Stimulated activated CD8-positive, alpha-beta memory T cell treated with anti-CD3 and anti-CD28 coated beads, Interleukin-15, amount 100 ng/mL, for 24 hours (primary cell): ENCODE measurements at places on chromosomes 5 and 9.

- no peak for DNase-seq
These were observed 613.6 kb upstream of the SEMA6A start for GRCh38 chr5:117188211-117188610.

GRCh38 chr5:180328296-180329137, 24.6 kb downstream of the GFPT2 start:
- peak; percentile 79 for DNase-seq

DNA sequence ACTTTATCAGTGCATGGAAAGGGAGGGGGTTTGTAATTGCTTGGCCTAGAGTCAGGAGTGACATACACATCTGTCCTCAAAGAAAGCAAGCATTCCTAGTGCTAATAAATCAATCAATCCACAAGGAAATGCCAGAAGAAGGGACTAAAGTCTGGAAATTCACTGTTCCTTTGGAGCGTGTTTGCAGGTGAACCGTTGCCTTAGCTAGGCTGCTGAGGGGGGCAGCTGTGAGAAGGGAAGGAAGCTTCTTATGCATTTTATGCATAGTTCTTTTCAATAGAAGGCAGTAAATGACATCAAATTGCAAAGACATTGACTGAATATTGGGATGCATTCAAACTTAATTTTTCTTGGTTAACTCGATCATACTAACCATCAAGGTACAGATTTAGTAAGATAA, 1092.5 kb upstream of the SEMA6A start:
- DNase-seq = no peak

GRCh38 chr9:34612788-34613390, 992 bp upstream of the RPP25L start:
- DNase-seq = no peak

DNA sequence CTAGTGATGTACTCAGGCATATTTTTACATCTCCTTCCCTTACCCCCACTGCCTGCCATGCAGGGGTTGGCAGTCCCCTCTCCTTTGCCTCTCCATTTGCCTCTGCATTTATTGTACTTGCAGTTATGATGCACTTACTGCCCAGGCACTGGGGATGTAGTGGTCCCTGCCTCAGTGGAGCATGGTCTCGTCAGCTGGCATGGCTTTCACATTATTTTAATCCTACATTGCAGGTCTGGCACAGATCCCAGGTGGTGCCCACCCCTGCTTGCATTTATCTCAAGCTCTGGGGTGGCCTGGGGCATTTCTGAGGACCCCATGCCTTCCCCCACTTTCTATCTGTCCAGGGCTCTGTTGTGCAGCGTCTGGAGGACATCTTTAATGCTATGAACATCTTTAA, 23.2 kb upstream of the PITX1 start:
- no peak for DNase-seq

DNA sequence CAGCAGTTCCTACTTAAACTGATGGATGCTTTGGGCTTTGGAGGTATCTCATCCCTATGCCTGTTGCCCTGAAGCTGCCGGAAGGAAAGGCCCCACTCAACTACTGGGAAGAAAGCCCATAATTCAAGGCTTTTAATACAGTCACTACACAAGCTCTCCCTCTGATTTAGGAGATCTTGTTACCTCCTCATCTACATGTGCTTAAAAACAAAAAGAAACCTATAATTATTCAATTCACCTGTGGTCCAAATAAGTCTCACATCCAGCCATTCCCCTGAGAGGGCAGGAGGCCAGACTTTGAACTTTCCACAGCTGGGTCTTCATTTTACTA, 715 bp upstream of the LEAP2 start:
- no peak for DNase-seq

DNA sequence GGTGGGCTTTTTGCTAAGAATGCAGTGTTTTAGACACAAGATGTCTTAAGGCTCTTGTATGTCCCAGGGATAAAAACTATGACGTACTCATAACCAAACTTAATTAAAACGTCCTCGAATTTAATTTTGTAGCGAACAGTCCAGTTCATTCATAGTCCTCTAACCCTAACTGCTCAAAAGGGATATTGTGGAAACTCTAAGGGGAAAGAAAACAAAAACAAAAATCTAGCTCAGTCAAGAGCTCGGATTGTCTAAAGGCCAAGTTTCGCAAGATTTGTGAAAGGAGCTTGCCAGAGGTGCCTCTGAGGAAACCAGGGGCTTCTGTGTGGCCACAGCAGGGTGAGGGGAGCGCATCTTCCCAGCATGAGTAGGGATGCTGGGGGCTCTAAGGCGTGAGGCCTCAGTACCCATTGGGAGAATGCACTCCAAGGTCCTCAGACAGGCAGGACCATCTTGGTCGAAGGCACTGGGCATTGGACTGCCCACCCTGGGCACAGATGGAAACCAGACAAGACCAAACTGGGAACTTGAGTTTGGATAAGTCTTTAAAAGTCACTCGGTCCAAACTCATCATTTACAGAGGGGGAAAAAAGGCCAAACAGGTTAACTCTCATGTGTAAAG, 71.8 kb downstream of the PRRT1B start:
- no peak for DNase-seq

GRCh38 chr5:37657046-37657445, 182.8 kb downstream of the GDNF start:
- DNase-seq = no peak

DNA sequence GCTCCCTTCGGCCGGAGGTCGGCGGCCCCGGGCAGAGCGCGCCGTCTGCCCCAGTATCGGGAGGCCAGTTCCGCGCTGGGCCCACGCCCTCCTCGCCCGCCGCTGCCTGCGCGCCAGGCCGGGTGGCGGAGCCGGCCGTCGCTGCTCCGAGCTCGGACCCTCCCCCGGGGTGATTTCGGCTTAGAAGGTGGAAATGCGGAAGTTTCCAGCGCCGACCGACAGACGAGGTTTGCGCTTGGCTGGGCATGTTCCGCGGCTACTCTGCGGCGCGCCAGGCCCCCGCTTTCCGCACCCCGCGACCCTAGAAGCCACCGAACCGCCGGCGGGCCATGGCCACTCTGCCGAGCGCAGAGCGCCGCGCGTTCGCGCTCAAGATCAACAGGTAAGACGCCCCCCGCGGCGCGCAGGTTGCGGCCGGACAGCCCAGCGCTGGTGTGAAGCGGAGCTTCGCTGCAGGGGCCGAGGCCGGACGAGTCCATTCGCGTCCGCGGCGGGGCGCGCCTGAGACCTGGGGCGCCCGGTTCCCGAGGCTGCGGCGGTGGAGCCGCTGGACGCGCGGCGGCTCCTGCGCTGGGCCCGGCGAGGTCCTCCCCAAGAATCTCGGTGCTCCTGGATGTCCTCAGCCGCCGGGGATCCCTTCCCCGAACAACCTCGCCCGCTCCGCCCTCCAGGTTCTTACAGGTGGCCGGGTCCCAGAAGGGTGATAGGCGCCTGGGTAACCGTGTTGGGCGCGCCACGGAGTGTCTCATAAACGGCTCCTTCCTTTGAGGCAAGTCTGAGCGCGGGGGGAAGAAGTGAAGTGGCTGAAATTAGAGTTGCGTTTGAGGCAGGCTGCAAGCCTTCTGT, at the start of gene DOCK8:
Gene DOCK8, plus strand, starts transcription at position 218 of the 846 bp plus-strand sequence. Its CDS starts 112 bp downstream, at position 330.
- peak; percentile 8 for DNase-seq

- DNase-seq = no peak
These were observed 18.5 kb downstream of the COL15A1 start for GRCh38 chr9:98962181-98962560.

GRCh38 chr5:173410459-173411233, 82.4 kb upstream of the STC2 start:
- no peak for DNase-seq

- no peak for DNase-seq
These were observed 93.7 kb downstream of the ENC1 start for GRCh38 chr5:74546796-74547195.

- DNase-seq = no peak
These were observed 43.5 kb upstream of the SLC12A7 start for GRCh38 chr5:1155191-1156032.

DNA sequence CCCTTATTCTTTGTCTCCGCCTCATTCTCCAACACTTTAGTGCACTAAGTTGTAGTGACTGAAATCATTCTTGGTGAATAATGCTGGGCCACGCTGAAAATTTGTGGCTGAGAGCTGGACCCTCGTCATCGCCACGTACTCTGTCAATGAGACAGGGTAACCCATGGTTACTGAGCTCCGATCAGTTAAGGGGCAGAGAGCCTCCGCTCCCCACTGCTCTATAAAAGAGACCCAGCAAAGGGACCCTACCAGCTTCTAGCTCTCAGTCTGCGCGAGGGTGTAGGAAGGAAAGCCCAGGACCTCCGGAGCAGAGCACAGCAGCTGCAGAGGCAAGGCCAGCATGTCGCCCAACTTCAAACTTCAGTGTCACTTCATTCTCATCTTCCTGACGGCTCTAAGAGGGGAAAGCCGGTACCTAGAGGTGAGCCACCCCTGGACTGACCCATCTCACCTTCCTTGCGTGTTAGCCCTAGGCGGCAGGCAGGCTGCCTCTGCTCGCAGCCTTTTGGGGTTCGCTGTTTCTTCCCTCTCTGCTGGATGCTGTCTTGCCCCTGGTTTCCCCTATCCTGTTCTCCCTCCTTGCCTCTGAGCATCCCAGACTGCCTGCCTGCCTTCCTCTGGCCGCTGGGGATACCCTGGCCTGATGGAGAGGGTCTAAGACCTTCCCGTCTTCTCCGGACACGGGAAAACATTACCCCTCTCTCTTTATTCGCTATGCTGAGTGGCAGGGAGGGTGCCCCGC, at the start of gene CRHBP:
Gene CRHBP, plus strand, starts transcription at position 251 of the 742 bp plus-strand sequence. Its CDS starts 90 bp downstream, at position 341.
- no peak for DNase-seq

DNA sequence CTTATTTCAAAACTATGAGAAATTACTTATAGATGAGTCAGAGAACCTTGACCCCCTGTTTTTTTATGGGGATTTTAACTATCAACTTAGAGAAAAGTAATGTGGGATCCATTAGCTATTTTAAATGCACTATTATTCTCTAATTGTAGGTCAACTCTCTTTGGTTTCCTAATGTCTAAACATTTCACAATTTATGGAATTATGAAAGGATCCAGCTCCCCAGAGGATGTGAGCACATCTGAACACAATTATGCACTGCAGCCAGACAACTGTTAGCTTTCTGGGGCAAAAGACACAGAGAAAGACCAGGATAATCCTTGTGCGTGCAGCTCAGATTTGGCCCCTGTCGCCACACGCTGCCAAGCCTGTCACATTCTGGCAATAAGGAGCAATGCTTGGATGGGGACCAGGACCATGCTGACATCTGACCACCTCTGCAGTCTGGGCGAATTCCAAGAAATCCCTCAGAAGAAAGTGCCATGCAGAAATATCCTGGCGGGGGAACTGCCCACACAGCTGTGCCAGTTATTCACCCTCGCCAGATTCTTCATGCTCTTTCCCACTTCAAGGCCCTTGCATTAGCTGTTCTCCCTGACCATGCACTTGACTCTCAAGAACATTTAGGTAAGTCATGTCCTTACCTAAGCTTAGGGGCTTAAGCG, 22.2 kb upstream of the CMBL start:
- DNase-seq = no peak

DNA sequence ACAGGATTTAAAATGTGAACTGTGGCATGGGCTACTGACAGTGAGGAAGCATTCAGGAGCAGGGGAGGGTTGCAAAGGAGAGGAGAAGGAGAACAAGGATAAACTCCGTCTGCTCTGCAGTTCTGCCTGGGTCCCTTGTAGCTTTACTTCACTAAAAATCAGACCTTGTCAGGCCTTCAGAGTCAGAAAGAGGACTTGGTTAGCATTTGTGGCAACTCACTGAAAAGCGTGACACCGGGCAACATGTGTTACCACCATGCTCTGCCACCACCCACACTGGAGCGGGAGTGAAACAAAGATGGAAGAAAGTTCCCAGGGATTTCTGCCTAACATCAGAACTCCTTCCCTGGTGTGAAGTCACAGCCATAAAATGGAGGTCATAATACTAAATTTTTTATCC, 19.3 kb downstream of the FYB1 start:
- DNase-seq = no peak
